NCI-H146 (cell line): ENCODE measurements at places on chromosomes 1 and 21.

DNA sequence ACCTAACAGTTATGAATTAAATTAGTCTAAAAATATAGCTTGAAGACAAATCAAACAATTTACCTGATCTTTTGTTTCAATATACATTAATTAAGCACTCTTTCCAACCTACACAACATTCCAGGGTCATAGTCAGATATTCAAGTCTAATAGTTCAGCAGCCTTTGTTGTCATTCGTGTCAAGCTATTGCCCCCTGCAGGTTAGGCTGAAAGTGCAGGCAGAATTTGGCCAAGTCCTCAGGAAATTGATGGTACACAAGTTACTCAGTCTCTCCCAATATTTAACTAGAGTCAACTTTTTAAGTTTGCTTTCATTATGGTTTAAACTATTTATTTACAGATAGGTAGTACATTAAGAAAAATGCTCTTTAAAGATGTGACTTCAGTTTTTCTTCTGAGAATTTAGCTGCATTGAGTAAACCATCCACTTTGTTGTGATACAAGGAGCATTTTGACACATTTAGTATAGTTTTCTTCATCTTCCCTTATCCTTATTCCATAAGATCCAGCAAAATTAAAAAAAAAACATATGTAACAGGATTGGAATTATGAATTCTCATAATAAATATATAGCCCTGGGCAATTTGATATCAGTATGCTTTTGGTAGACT is 130.3 kb upstream of the DPYD start:
- peak; percentile 54 for DNase-seq

- DNase-seq, result no peak
Measured at GRCh38 chr1:84538599-84538998, 32.2 kb upstream of the GNG5 start.

DNA sequence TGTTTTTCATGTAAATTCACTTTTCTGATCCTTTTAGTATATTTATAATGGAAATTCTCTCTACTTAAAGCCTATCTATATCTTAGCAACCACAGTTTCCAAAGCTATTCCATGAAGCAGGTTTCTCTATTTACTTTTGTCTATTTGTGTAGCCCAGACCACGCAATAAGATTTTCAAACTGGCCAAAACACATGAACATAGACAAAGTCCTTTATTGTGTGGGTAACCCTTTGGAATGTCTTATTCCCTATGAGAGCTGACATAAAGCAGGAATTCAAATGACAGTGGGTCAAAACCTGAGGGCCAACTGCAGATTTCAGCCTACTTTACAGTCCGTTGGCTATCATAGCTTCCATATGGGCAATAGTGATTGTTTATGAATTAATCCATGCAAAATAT is 252.6 kb downstream of the LTN1 start:
- no peak for DNase-seq

DNA sequence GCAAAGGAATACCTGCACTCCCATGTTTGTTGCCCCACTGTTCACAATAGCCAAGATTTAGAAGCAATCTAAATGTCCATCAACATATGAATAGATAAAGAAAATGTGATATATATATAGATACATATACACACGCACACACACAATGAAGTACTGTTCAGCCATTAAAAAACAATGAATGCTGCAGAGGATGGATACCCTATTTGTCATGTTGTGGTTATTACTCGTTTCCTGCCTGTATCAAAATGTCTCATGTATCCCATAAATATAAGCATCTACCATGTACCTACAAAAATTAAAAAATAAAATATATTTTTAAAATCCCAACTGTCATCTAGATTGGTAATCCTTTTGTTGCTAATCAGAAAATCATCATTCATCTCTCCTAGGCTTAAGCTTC is 634.8 kb upstream of the ADGRL2 start:
- DNase-seq, result no peak

GRCh38 chr21:33265664-33266049 is 510 bp upstream of the IL10RB start:
- DNase-seq, result peak; percentile 43

DNA sequence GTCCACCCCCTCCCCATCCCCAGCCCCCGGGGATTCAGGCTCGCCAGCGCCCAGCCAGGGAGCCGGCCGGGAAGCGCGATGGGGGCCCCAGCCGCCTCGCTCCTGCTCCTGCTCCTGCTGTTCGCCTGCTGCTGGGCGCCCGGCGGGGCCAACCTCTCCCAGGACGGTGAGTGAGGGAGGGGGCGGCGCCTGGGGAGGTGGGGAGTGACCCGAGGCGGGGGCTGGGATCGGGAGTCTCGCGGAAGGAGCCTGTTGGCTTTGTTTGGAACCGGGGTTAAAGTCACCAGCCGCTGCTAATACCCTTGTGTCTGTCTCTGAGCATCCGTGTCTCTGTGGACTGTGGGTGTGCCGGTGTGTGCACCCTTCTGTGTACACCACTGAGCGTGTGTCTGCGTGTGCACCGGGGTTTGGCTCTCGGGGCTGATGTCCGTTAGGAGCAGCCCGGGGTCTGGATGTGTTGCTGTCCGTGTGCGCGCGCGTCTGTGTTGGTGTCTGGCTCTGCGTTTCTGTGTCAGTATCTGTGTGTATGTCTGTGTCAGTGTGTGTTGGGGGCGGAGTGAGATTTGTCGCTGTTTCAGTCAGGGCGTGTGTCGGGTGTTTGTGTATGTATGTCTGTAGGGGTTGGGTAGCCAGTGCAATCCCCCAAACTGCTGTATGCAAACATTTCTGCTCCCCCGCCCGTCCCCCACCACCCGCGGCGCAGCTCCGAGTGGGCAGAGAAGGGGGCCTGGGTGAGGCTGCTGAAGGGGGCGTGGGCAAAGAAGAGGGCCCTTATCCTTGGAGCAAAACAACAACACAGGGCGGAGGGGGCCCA is 480 bp downstream of the CADM3 start:
- no peak for DNase-seq

DNA sequence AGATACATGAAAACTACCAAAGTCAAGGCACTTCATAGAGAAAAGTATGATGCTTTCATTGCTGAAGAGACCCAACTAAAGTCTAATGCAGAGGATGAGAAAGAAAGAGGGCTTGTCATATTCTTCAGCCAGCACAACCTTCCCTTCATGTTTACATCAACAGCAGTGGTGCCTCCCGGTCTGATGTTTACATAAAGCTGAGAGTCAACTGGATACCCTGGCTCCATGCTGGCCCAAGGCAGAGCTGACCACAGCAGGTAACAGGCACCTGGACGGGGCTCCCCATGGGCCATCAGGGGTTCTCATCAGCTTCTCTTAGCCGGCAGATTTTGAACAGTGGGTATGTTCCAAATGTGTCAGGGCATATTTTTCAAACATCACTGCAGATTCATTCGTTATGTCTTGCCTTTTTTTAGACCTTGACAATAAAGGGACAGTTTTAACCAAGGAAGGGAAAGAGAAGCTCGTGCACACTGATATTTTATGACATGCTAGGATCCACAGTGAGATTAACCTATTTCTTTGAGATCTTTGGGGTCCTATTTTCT is 117.1 kb downstream of the NRIP1 start:
- peak; percentile 53 for DNase-seq

GRCh38 chr1:27031235-27032118 is 18.8 kb upstream of the TENT5B start:
- no peak for DNase-seq

- no peak for DNase-seq
Measured at GRCh38 chr1:166730299-166730888, 108.9 kb upstream of the POGK start.

GRCh38 chr1:115496904-115497527 is 144.8 kb upstream of the VANGL1 start:
- no peak for DNase-seq

DNA sequence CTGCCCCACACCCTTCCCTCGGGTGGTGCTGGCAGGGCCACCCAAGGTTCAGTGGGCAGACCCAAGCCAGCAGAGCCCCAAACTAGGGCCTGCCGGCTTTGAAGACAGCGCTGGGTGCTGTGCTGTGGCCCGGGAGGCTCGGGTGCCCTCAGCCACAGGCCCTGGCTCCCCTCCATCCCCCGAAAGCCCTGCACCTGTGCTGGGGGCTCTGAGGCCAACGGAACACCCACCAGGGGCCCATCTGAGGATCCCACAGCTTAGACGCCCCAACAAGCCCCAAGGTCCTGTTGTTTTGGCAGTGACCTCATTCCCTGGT is 8.6 kb downstream of the ITGB2 start:
- no peak for DNase-seq

- peak; percentile 99 for DNase-seq
Measured at GRCh38 chr1:208233546-208233945, 10.6 kb downstream of the PLXNA2 start.

GRCh38 chr1:62484824-62485468 is 48.1 kb downstream of the USP1 start:
- no peak for DNase-seq

DNA sequence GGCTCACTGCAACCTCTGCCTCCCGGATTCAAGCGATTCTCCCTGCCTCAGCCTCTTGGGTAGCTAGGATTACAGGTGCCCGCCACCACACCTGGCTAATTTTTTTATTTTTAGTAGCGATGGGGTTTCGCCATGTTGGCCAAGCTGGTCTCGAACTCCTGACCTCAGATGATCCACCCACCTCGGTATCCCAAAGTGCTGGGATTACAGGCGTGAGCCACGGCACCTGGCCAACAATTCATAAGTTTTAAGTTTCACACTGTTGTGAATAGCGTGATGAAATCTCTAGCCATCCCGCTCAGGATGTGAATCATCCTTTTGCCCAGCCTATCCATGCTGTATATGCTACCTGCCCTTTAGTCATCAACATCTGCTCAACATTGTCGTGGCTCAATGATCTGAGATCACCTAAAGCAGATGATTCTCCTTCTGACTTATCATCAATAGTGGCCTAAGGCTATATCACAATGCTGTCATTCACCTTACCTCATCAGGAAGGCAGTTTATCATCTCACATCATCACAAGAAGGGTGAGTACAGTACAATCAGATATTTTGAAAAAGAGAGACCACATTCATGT is 2.6 kb downstream of the PFDN2 start:
- DNase-seq, result no peak

- DNase-seq, result peak; percentile 45
Measured at GRCh38 chr1:43530483-43531106, at the start of gene PTPRF. Gene PTPRF (plus strand): TSS chr1:43530883. CDS start chr1:43545076, 14,193 bp downstream.

GRCh38 chr1:31591425-31592093 is 15.2 kb downstream of the TINAGL1 start:
- DNase-seq, result no peak

- no peak for DNase-seq
Measured at GRCh38 chr1:18643154-18644012, 12.7 kb downstream of the PAX7 start.

DNA sequence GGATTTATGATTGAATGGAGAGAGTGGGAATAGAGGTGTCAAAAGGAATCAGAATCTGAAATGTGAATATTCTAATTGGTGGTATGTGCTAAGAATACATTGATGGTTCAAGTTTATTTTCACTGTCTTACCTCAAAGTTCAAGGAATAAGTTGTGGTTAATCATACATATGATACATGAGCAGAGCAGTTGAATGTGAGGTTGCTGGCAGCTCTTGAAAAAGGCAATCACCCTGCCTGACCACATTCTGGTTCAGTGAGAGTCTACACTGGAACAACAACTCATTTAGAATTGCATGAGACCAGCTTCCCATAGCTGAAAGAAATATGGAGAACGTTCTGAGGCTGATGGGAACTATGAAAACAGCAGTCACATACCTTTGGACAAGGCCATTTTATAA is 68.3 kb upstream of the ARHGAP29 start:
- DNase-seq, result no peak

GRCh38 chr1:96978444-96978843 is 256.9 kb downstream of the PTBP2 start:
- DNase-seq, result no peak

DNA sequence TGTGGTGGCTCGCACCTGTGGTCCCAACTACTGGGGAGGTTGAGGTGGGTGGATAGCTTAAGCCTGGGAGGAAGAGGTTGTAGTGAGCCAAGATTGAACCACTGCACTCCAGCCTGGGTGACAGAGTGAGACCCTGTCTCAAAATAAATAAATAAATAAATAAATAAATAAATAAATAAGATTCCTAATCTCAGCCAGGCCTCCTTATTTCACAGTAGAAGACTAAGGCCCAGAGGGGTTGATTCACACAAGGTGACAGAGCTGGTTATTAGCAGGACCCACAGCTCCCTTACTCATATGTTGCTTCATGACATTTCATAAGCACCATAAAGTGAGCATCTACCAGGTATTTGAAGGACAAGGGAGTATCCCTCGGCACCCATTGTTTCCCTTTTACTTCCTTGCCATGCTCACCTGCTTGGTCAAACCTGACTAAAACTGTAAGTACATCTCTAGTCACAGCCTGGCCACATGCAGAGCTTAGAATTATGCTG is 32.7 kb downstream of the ALG14 start:
- DNase-seq, result no peak

DNA sequence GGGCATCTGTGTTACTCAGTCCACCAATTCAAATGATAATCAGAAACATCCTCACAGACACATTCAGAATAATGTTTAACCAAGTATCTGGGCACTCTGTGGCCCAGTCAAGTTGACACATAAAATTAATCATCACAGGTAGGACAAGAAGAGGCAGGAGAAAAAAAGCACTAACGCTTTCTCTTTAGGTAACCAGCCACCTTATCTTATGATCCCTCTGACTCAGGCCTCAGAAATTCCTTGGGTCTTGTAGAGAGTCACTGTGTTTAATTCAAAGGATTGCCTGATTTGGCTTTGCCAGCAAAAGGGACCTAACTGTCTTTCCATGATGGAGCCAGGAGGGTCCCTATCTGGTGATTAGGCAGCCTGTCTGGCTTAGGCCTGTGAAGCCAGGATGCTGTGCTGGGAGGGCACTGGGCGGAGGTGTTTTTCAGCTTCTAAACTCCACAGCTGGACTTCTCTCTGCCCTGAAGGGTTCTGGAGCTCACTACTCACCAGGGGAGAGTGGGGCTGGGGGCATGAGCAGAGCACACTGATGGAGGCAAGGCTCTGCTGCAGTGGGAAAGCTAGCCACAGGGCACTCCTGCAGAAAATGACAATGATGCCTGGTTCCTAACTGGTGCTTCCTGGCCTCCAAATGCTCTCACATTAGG is 36.4 kb upstream of the STUM start:
- DNase-seq, result no peak

- no peak for DNase-seq
Measured at GRCh38 chr1:89489047-89489729, 35.4 kb upstream of the LRRC8B start.

GRCh38 chr1:153816283-153816889 is 41.2 kb downstream of the SLC27A3 start:
- DNase-seq, result no peak

DNA sequence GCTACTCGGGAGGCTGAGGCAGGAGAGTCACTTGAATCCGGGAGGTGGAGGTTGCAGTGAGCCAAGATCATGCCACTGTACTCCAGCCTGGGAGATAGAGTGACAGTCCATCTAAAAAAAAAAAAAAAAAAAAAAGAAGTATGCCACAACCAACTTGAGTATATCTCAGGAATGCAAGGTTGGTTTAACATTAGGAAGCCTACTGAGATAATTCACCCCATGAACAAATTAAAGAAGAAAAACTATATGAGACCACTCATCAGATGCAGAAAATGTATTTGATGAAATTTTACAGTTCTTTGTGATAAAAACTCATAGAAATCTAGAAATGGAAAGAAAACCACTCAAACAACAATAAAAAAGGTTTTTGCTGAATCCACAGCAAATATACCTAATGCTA is 373.8 kb downstream of the LMO4 start:
- no peak for DNase-seq

- no peak for DNase-seq
Measured at GRCh38 chr1:170460001-170460400, 72.0 kb upstream of the GORAB start.
